ENCODE measurements at places on chromosomes 12 and 14.

DNA sequence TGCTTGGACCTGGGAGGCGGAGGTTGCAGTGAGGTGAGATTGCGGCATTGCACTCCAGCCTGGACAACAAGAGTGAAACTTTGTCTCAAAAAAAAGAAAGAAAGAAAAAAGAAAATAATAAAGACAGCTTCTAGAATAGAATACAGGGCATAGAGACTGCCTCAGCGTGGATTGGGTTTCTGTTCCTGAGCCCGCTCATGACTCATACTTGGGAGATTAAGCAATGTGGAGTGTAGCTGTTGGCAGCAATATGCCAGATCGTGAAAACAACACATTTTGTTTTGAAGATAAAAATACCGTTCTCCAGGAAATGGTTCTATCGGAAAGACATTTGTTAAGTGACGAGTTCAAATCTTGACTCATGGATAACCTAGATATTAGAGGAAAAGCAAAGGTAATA lies 67.2 kb downstream of the GLT1D1 start:
- H3K4me3 ChIP-seq = no peak overlapping the region
- H3K4me1 ChIP-seq = no peaks in the 10 kb centered on the region
- DNase-seq = no peak
- H3K27me3 ChIP-seq = no peaks in the 10 kb centered on the region

- no peak overlapping the region for H3K27ac ChIP-seq
- no peaks in the 10 kb centered on the region for H3K4me1 ChIP-seq
- H3K4me3 ChIP-seq = no peak overlapping the region
- H3K36me3 ChIP-seq = no peaks in the 10 kb centered on the region
- peaks cover 11% of the 10 kb centered on the region for H3K27me3 ChIP-seq
These were observed 8.7 kb downstream of the TESPA1 start for GRCh38 chr12:54975875-54976274.

GRCh38 chr12:108459149-108459548 lies 55.9 kb upstream of the FICD start:
- H3K27ac ChIP-seq = no peak overlapping the region
- no peak for DNase-seq
- H3K4me3 ChIP-seq = no peak overlapping the region
- H3K4me1 ChIP-seq = no peaks in the 10 kb centered on the region
- no peaks in the 10 kb centered on the region for H3K36me3 ChIP-seq
- H3K27me3 ChIP-seq = no peaks in the 10 kb centered on the region

- no peaks in the 10 kb centered on the region for H3K36me3 ChIP-seq
- no peak for DNase-seq
- no peaks in the 10 kb centered on the region for H3K27me3 ChIP-seq
- no peak overlapping the region for H3K4me3 ChIP-seq
These were observed 94.7 kb downstream of the CCDC92 start for GRCh38 chr12:123877968-123878367.

DNA sequence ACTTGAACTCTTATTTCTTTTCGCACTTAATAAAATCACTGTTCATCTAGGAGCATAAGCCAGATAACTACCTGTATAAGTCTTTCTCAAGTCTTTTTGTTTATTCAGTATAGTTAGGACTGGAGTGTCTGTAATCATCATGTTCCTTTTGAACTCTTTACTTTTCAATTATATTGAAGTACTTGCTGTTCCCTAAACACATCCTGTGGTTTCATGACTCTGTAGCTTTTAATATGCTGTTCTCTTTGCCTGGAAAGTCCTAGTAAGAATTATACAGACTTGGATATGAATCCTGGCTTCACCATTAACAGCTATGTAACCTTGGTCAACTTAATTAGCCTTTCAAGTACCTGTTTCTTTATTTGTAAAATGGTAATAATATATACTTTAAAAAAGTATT lies 88.2 kb downstream of the CCDC91 start:
- DNase-seq = no peak
- H3K27ac ChIP-seq = no peak overlapping the region
- no peaks in the 10 kb centered on the region for H3K36me3 ChIP-seq
- H3K4me3 ChIP-seq = no peak overlapping the region
- no peaks in the 10 kb centered on the region for H3K27me3 ChIP-seq

DNA sequence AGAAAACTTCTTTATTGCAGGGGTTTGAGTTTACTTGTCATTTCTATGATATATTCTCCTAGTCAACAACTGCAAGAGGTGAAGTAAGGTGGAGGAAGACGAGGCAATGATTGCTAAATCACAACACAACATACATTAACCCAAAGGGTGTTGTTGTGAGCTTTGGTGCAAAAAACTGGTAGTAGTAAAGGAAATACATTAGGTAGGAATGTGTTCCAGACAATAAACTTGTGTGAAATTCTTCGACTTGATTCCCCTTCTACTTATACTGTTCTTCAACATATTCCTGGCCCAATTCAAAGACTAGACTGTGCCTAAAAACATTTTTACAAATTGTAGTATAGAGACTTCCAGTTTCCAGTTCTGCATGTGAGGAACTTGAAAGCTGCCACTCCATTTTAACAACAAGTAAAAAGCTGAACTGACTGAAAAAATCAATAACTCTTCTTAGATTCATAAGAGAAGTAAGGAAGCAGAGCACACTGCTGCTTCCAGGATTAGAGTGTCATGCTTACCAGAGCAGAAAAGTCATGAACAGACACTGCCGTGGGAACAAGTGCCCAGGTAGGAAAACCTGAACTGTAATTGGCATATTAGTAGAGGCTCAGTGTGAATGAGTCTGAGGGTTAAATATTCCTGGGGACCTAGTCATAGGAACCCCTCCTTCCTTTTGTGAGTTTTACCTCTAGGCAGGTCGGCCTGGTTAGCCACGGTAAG lies 22.2 kb downstream of the COX8C start:
- H3K27ac ChIP-seq = no peak overlapping the region
- H3K4me3 ChIP-seq = no peak overlapping the region
- H3K27me3 ChIP-seq = no peaks in the 10 kb centered on the region
- DNase-seq = no peak
- H3K4me1 ChIP-seq = no peaks in the 10 kb centered on the region
- H3K36me3 ChIP-seq = no peaks in the 10 kb centered on the region

DNA sequence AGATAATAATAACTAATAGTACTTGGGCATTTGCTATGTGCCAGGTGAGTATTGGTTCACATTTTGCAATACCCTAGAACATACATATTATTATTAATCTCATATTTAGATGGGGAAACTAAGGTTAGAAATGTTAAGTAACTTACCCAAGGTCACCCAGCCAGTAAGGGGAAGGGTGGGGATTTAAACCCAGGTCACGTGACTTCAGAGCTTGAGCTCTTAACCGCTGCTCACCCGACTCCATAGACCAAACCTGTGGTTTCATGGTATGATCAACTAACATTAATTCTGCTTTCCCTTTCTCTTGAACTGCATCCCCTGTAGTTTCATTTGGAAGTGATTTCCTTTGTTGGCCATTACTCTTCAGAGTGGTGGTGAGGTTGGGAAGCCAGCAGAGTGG lies 242.3 kb downstream of the NRXN3 start:
- H3K4me3 ChIP-seq = no peak overlapping the region
- no peak for DNase-seq
- H3K27me3 ChIP-seq = no peaks in the 10 kb centered on the region

- H3K27me3 ChIP-seq = peaks cover 10% of the 10 kb centered on the region
- no peak for DNase-seq
- no peak overlapping the region for H3K27ac ChIP-seq
- no peak overlapping the region for H3K4me3 ChIP-seq
- H3K4me1 ChIP-seq = no peaks in the 10 kb centered on the region
These were observed 35.1 kb upstream of the C14orf180 start for GRCh38 chr14:104544362-104544961.

- H3K27me3 ChIP-seq = peaks cover 11% of the 10 kb centered on the region
- no peak overlapping the region for H3K27ac ChIP-seq
- H3K4me1 ChIP-seq = peaks cover 25% of the 10 kb centered on the region
These were observed 387.3 kb downstream of the LRIG3 start for GRCh38 chr12:58532855-58533608.
